A549 treated with dexamethasone at 1 μM for 4 hours (cell line): ENCODE measurements at places on chromosomes 5 and 9. TPM values are rescaled to one million over a fixed set of nuclear protein-coding genes. Genes with fewer than 3 reads are reported as not detected.

Gene PCDHB4
- total RNA-seq: 0.02 to 0.12 TPM (median 0.02 TPM) in 3 of 5 replicates, not detected in the others

Gene FRMPD1
- total RNA-seq: 0.03 to 0.07 TPM (median 0.06 TPM) in 5 replicates

Gene LMX1B
- 0.85 to 1.8 TPM (median 1.5 TPM) in 5 replicates for total RNA-seq

Gene JAKMIP2
- not detected in 5 replicates for total RNA-seq

Gene DOCK8
- total RNA-seq: 0.23 to 0.48 TPM (median 0.38 TPM) in 5 replicates

Gene GPR150
- total RNA-seq: 0.06 to 0.20 TPM (median 0.13 TPM) in 5 replicates

Gene RNF145
- total RNA-seq: 128 to 140 TPM (median 133 TPM) in 5 replicates

Gene DNAJA1
- total RNA-seq: 213 to 252 TPM (median 233 TPM) in 5 replicates

Gene PCA3
- total RNA-seq: not detected in 5 replicates

Gene IDNK
- 6.3 to 7.9 TPM (median 7.2 TPM) in 5 replicates for total RNA-seq

Gene LCN6
- total RNA-seq: not detected in 5 replicates

Gene ZNF169
- total RNA-seq: 1.5 to 1.8 TPM (median 1.6 TPM) in 5 replicates

Gene SPDL1
- 51.4 to 58.0 TPM (median 54.0 TPM) in 5 replicates for total RNA-seq

Gene SPOCK1
- 10.6 to 24.2 TPM (median 20.1 TPM) in 5 replicates for total RNA-seq

Gene PDLIM7
- 68.9 to 94.5 TPM (median 82.0 TPM) in 5 replicates for total RNA-seq

Gene PAEP
- 0.14 to 0.45 TPM (median 0.36 TPM) in 5 replicates for total RNA-seq

Gene MEGF10
- total RNA-seq: 0.13 TPM in 1 of 5 replicates, not detected in the others

Gene PRLR
- 0.02 to 0.14 TPM (median 0.08 TPM) in 5 replicates for total RNA-seq

Gene MCIDAS
- total RNA-seq: 1.4 to 3.0 TPM (median 1.9 TPM) in 5 replicates

Gene CEL
- 0.30 to 0.85 TPM (median 0.69 TPM) in 5 replicates for total RNA-seq

Gene SLC36A3
- total RNA-seq: not detected in 5 replicates

Gene CAAP1
- total RNA-seq: 14.9 to 24.0 TPM (median 20.1 TPM) in 5 replicates

Gene RNF20
- total RNA-seq: 20.9 to 27.0 TPM (median 25.4 TPM) in 5 replicates

Gene ADRB2
- total RNA-seq: 1.1 to 1.4 TPM (median 1.1 TPM) in 5 replicates

Gene CDH6
- 0.05 to 0.13 TPM (median 0.07 TPM) in 5 replicates for total RNA-seq

Gene OR1J2
- total RNA-seq: not detected in 5 replicates

Gene FOXE1
- 2.3 to 3.7 TPM (median 3.5 TPM) in 5 replicates for total RNA-seq

Gene IGIP
- total RNA-seq: 0.60 to 1.1 TPM (median 0.85 TPM) in 5 replicates

Gene PRELID1
- total RNA-seq: 272 to 376 TPM (median 337 TPM) in 5 replicates

Gene GADD45G
- 0.36 to 0.52 TPM (median 0.45 TPM) in 5 replicates for total RNA-seq
